PC-3 (cell line): ENCODE measurements at places on chromosomes 7 and 10.

DNA sequence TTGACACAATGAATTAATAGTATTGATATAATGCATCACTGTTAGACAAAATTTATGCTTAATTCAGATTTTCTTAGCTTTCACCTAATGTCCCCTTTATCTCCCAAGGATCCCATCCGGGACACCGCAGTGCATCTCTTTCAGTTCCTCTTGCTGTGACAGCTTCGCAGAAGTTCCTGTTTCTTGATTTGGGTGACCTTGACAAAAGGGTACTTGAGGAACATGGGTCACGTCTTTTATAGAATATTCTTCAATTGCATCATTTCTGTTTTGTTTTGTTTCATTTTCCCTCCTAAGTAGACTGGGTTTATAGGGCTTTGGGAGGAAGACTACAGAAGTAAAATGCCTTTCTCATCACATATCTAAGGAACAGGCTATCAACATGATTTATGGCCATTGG is 453.2 kb downstream of the DPP6 start:
- DNase-seq: no peak

DNA sequence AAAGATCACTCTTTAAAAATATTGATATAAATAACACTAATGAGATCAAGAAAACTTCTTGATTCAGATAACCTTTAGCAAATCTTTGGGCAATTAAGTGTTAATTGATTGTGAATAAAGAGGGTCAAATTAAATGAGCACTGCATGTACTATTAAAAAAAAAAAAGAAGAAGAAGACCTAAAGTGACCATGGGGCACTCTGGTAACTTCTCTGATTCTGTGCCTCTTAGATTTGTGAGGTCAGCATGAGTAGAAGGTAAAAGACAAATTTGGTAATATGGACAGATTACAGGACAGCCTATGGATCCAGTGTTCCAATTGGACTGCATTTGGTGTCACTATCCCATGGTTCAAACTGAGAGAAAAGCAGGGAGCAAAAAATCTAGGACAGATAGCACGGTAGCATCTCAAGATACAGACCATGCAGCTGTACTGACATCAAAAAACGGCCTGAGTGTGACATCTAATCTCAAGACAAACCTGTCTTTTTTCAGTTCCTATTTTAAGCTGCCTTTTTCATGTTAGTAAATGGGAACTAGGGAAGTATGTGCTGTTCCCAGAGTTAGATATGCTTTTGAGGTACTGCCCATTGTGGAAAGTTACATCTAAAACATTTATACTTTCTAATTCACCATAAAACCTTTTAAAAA is 128.0 kb downstream of the KCND2 start:
- DNase-seq: no peak

DNA sequence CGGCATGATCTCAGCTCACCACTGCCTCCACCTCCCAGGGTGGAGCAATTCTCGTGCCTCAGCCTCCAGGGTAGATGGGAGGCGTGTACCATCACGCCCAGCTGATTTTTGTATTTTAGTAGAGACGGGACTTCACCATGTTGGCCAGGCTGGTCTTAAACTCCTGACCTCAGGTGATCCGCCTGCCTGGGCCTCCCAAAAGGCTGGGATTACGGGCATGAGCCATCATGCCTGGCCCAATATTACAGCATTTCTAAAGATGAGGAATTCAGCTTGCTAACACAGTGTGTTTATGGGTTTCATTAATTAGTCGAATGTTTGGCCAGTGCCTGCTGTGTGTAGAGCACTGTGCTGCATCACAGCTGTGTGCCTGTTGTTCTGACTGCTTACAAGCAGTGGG is 3.7 kb downstream of the WDR37 start:
- DNase-seq: no peak

- DNase-seq: peak; percentile 33
Observed at GRCh38 chr7:128841921-128842673, 11.9 kb downstream of the FLNC start.

GRCh38 chr10:84224411-84225028 is 824 bp downstream of the LRIT2 start:
- DNase-seq: no peak

- DNase-seq: peak; percentile 59
Observed at GRCh38 chr7:141585592-141586510, 34.6 kb downstream of the AGK start.

DNA sequence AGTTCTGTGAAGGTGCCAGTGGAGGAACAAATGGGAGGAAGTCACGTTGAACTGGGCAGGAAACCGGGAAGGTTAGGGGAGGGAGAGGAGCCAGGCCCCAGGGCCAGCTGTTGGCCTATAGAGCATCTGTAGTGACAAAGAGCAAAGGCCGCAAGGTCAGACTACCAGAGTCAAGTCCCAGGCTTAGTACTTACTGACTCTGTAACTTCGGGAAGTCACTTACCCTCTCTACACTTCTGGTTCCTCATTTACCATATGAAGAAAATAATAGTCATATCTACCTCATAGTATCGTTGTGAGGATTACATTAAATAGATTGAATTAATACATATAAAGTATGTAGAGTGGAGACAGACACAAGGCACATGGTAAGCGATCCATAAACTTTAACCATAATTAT is 101.8 kb upstream of the FZD1 start:
- no peak for DNase-seq

DNA sequence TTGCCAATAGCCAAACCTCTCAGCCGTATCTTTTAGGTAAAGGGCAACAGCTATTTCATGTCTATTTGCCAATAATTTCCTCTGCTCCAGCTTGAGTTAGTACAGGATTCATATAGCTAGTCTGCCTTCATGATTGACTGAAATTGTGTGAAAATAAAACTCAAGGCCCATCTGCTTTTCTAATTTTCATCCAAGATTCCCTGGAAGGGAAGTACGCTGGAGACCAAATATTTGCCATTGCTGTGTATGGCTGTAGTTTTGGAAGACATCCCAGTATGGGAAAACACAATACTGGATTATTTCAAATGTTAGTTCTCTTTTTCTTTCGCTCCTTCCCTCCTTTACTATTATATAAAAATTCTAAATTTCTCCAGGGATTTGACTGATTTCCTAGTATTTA is 652.4 kb downstream of the CNTNAP2 start:
- no peak for DNase-seq

DNA sequence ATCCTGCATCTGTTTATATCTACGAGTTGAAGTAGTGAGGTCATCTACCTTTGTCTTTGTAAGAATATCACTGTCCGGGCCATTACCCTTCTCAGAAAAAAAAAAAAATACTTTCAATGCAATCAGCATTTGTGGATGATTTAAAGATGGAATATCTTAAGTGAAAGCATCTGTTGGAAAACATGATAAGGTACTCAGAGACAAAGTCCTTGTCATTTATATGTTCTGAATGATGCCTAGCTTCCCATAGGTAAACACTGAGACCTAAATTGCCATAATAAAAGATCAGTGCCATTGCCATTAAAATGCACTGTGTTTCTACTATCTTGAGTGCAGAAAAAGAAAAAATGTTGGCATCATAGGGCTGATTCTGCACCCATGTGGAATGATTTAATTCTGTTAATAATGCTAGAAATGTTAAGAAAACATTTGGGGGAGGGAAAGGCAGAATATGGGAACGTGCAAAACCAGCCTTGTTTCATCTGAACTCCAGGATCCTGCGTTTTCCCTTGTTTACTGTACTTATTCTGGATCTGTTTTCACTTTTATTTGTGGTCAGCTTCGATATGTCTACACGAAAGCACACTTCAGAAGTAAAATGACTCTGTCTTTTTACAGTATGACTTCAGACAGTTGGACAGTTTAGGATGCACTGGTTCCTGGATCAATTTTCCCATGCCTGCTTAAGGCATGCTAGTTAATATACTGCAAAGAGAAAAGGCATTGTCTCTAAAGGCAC is 669.8 kb downstream of the SUGCT start:
- DNase-seq: no peak

GRCh38 chr10:62926407-62926806 is 110.2 kb upstream of the EGR2 start:
- DNase-seq: no peak

- no peak for DNase-seq
Observed at GRCh38 chr10:3871424-3871996, 86.5 kb upstream of the KLF6 start.
